ENCODE measurements at places on chromosomes 7 and 10.

- no peak for DNase-seq
Measured at GRCh38 chr10:12243864-12244620, 48.1 kb downstream of the CDC123 start.

DNA sequence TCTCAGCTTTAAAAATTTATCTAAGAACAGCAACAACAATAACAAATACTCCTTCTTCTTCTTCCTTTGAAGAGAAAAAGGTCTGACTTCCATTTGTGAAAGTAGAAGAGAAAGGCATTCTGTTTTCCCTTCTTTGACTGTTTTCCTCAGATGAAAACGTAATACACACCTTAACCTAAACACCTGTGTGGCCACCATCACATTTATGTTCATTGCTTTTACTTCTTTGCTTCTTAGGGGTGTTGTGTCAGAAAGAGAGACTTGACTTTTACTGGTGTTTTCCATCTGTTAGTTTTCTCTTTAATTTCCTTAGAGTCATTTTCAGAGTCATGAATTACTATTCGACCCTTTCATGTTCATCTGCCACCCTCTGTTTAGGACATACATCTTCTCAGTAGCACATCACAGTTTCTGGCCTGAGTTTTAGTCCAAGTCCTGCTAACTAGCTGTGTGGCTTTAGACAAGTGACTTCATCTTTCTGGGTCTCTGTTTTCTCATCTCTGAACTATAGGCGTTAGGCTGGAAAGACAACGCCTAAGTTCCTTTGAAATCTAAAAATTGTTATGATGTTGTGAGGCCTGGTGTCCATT is 283.8 kb downstream of the GATA3 start:
- no peak for DNase-seq

DNA sequence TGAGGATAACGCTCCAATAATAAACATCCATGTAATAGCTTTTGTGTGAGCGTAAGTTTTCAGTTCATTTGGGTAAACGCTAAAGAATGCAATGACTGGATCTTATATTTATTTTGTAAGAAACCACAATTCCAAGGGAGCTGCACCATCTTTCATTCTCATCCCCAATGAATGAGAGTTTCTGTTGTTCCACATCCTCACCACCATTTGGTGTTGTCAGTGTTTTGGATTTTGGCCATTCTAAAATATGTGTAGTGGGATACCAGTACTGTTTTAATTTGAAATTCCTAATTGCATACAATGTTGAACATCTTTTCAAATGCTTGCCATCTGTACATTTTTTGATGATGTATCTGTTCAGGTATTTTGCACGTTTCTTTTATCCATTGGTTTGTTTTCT is 50.9 kb upstream of the SEMA3D start:
- DNase-seq, result no peak

DNA sequence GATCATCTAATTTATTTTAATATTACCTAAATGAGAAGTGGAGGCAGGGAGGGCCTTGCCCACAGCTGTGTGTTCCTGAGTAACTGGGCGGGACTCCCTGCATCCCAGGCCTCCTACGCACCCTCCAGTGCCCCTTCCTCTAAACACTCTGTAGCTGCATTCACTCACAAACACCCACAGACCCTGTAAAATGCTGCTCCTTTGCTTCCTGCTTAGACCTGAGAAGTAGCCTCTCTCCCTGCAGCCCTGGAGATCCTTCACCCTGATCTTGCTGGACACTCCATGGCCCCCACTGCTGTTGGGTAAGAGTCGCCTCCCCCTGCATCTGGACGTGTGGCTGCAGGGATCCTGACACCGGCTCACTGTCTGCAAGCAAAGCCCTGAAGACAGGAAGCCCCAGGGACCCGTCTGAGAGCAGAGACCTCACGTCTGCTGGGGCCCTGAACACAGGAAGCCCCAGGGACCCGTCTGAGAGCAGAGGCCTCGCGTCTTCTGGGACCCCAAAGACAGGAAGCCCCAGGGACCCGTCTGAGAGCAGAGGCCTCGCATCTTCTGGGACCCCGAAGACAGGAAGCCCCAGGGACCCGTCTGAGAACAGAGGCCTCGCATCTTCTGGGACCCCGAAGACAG is 589.8 kb downstream of the DNAJB6 start:
- no peak for DNase-seq

- no peak for DNase-seq
Measured at GRCh38 chr7:108135446-108136190, 5.5 kb upstream of the LAMB4 start.

GRCh38 chr7:122802301-122802751 is 83.9 kb downstream of the CADPS2 start:
- no peak for DNase-seq

- DNase-seq, result no peak
Measured at GRCh38 chr7:15306296-15306695, 255.5 kb downstream of the AGMO start.

- DNase-seq, result no peak
Measured at GRCh38 chr7:68183176-68183575, 1186.5 kb downstream of the TYW1 start.

- no peak for DNase-seq
Measured at GRCh38 chr10:15365692-15366091, 5.4 kb downstream of the FAM171A1 start.

DNA sequence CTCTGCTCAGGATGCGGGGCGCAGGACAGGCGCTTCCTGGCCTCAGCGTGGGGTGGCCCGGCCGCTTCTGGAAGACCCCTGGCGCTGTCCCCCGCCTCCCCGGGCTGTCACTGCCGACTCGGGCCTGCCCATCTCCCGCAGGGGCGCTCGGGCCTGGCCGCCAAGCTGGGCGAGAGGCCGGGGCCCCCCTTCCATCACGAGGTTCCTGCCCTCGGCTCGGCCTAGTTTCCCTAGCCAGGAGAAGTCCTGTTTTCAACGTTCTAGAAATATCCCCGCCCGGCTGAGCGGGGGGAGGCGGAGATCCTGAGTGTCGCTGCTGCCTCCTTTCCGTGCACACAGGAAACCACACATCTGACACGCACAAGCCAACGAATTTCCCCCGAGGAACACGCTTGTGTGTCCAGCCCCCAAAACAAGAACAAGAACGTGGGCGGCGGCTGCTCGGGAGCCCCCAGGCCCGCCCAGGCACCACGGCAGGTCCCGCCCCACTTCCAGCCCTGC is 33.7 kb downstream of the AP5Z1 start:
- no peak for DNase-seq

DNA sequence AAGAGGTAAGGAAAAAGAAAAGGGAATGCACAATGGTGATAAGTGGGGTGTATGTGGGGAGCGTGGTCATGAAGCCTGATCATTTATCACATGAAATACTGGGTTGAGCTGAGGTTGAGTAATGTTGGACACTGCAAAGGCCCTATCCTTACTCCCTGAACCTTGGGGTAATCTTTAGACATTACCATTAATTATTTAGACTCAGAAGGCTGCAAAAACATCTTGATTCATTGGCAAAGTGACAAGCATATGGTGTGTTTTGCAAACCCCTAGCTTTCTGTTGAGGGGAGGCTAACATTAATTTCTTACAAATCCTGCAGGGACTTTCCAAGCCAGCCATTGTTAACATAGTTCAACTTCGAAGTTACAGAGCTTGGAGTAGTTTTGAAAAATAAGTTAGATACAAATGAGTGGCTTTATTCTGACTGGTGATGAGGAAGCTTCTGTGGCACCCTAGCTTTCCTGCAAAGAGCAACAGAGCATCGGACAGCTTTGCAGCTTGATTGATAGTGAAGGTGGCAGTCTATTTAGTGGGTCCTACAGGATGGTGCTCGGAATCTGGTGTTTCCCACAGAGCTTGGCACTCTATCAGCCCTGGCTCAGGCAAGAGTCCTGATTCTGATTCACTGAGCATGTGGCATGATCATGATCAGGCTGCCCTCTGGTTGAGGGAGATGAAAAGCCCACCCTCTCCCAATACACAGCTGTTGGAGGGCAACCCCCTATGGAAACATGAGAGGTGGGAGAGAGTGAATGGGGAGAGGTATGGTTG is 153.7 kb upstream of the NPVF start:
- DNase-seq, result no peak

GRCh38 chr10:1366322-1366691 is 310.1 kb downstream of the WDR37 start:
- DNase-seq, result no peak

GRCh38 chr10:116752563-116752962 is 10.2 kb upstream of the HSPA12A start:
- no peak for DNase-seq

DNA sequence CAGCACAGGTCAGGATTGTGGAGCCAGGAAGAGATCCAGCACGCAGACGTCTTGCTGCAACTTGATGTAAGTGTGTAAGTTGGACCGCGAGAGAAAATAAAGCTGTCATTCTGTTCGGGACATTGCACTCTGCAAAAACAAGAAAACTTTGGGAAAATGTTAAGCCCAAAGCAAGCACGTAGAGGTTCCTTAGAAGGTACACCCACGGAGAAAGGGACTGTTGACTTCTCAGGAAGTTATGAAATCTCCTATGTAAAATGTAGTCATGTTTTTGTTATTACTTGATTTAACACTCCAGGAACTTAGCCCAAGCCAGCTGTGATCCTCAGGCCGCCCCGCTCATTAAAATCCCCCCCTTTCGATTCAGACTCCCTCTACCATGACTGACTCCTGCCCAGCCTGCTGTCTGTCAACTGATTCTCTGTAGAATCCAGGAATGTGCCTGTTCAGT is 196.1 kb upstream of the TCF7L2 start:
- no peak for DNase-seq

DNA sequence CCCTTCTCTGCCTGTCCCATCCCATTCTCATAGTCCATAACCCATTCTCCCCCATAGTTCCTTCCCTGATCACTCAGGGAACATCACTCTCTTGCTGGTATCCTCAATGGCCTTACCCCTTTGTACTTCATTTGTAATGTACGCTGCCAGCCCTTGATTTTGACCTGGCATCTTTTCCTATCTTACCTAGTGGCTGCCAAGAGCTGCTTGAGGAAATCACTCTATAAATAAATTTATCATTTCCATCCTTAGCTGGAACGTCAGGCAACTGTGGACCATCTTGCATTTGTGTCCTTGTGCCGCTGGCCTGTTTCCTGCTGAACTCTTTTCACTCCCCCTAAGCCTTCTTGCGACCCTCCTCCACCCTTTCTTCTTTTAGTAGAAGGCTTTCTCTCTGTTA is 14.0 kb downstream of the CDK14 start:
- DNase-seq, result no peak

DNA sequence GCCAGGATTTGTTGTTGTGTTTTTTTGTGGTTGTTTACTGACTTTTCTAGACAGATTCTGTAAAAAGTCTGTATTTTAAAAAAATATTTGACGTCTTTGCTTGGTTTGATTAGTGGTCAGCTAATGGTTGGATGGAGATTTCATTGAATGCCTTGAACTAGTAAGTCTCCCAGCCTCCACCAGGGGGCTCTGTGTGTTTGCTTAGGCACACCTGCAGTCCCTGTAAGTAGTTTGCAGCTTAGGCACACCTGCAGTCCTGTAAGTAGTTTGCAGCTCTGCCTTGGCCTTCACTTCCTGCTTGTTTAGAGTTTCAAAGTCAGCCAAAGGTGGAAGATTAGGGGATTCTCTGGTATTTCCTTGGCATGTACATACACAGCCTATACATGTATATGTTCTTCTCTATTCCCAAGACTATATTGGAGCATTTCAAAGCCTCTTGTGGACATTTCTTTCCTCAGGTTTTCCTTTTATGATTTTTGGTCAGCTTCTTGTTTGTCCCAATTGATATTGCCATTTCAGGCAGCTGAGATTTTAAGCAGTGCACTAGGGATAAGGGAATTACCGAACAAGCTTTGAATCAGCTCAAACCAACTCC is 101.6 kb downstream of the CCSER2 start:
- no peak for DNase-seq

- DNase-seq, result no peak
Measured at GRCh38 chr10:61609701-61610100, 53.0 kb upstream of the CABCOCO1 start.

- no peak for DNase-seq
Measured at GRCh38 chr10:86439544-86439943, 72.9 kb upstream of the GRID1 start.

GRCh38 chr10:81876253-81877077 is 1.5 kb downstream of the NRG3 start:
- DNase-seq, result no peak

DNA sequence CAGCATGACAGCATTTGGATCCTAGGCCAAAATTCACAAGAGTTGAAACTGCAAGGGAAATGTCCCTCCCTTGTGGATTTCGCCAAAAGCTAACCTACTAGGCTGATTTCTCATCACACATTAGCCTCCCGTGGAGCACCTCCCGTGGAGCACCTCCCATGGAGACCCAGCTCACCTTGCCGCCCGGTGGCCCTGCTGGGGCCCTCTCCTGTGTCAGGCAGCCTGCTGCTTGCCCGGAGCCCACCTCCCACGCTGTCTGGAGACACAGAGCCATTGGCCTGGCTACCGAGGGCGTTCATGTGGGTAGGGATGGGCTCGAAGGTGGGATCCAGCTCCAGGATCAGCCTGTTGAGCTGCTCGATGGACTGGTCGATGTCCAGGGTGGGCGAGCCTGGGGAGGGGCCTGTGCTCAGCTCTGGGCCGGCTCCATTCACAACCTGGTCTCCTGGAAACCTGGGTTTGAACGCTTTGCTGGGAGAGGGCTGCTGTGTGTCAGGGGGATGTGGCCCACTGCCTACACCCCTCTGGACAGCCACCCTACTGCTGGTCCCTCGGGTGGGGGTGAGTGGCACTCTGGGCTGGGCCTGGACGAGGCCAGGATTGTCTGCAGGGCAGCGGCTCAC is 213.6 kb downstream of the TNS3 start:
- no peak for DNase-seq

GRCh38 chr10:70515035-70515667 is 36.6 kb downstream of the PALD1 start:
- DNase-seq, result no peak

DNA sequence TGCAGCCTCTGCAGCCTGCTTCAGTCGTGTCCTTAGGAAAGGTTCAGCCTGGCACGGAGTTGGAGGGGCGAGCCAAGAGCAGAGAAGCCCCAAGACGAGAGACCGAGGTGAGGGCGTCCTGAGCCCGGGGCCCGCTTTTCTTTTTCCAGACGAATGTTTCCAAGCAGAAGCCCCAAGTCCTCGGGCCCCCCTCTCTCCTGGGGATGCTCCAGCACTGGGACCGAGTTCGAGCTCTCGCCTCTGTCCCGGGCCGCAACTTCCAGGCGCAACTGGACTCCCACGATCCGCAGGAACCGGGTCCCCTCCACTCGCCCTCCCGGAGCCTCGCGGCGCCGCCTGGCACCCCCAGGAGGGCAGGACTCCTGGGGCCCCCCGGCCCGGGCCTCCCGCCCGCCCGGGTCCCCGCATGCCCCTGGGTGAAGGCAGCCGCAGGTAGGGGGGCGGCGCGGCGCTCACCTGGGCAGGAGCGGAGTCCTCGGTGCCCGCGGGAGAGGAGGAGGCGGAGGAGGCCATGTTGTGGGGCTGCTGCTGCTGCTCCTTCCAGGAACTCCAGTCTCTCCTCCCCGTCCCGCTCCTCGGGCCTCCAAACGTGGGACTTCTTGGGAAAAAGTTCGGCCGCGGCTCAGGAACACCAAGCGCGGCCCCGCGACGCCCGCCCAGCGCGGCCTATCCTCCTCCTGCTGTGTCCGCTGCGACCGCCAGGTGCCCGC is 45.3 kb upstream of the CDK1 start:
- DNase-seq, result peak; percentile 65

- DNase-seq, result peak; percentile 66
Measured at GRCh38 chr7:158355456-158356065, 232.1 kb downstream of the PTPRN2 start.

- DNase-seq, result no peak
Measured at GRCh38 chr7:28591041-28591674, 178.8 kb downstream of the CREB5 start.

GRCh38 chr7:38191791-38192190 is 13.7 kb downstream of the STARD3NL start:
- DNase-seq, result no peak

- DNase-seq, result no peak
Measured at GRCh38 chr10:87794285-87794684, 23.7 kb downstream of the ATAD1 start.
